ENCODE measurements at places on chromosomes 6 and 20. TPM values are rescaled to one million over a fixed set of nuclear protein-coding genes. Genes with fewer than 3 reads are reported as not detected.

- no peak for DNase-seq
These were observed 87.9 kb downstream of the CEP57L1 start for GRCh38 chr6:109183109-109183650.

The BPIFB1 gene
- not detected for total RNA-seq

GRCh38 chr6:35378261-35378660 is 35.9 kb downstream of the PPARD start:
- no peak for DNase-seq

DNA sequence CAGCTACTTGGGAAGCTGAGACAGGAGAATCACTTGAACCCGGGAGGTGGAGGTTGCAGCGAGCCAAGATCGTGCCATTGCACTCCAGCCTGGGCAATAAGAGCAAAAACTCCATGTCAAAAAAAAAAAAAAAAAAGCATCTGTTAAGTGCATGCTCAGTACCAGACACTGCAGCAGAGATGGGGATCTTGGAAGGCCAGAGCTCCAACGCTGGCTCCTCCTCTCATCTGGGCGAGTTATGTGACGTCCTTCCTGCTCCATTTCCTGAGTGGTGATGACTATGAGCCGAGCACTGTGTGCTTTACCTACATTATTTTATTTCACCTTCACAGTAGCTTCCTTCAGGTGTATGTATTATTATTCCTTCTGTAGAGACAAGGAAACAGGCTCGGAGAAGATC is 38.5 kb upstream of the CDH22 start:
- no peak for DNase-seq

The TAB2 gene
- total RNA-seq: 46.7 TPM

- DNase-seq: peak; percentile 77
These were observed 70.0 kb downstream of the SNX5 start for GRCh38 chr20:17898548-17898994.

GRCh38 chr6:47810885-47811284 is 29.1 kb downstream of the OPN5 start:
- no peak for DNase-seq

The TEAD3 gene
- total RNA-seq: 5.6 TPM

The PLA2G7 gene
- 0.59 TPM for total RNA-seq

The ARFGEF2 gene
- 30.3 TPM for total RNA-seq

DNA sequence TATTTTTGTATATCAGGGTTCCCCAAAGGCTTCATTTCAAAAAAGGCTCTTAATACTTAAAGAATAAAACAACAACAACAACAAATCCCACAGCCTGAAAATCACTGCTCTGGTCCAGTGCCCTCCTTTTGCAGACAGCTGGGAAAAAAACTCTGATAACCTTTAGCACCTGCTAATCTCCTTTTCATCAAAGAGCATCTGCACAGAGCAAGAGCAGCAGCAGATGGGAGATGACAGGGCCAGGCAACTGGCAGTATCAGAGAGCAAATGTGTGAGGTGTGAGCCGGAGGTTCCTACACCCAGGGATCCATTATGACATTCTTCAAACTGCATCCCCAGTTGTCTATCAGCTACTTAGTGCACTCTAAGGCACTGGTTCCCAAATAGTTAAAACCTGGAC is 25.7 kb downstream of the TTI1 start:
- no peak for DNase-seq

The OXT gene
- not detected for total RNA-seq

- no peak for DNase-seq
These were observed 104.9 kb upstream of the LGSN start for GRCh38 chr6:63424636-63425035.

The RGS17 gene
- 3.2 TPM for total RNA-seq

DNA sequence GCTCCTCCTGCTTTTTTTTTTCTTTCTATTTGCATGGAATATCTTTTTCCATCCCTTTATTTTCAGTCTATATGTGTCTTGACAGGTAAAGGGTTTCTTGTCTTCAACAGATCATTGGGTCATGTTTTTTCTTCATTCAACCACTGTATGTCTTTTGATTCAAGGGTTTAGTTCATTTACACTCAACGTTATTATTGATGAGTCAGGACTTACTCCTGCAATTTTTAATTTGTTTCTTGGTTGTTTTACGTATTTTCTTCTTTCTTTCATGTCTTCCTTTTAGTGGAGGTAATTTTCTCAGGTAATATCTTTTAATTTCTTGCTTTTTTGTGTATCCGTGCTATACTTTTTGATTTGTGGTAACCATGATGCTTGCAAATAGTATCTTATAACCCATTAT is 429.1 kb upstream of the HTR1E start:
- no peak for DNase-seq

DNA sequence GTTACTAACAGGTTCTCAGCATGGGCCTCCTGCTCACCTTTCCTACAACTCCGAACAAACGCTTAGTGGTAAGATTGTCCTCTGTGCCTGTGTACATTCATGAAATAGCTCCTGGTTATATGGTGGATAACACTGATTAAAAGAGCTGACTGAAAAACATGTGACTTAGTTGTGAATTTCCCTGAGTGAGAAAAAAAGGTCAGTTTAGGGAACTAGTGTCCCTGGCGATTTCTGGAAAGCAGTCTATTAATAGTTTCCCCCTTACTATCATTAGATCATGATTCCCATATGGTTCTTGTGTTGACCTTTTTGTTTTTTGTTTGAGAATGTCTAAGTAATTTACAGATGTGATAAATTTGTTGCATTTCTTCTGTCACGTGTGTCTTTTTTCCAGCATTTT is 15.6 kb downstream of the SNRPC start:
- no peak for DNase-seq

DNA sequence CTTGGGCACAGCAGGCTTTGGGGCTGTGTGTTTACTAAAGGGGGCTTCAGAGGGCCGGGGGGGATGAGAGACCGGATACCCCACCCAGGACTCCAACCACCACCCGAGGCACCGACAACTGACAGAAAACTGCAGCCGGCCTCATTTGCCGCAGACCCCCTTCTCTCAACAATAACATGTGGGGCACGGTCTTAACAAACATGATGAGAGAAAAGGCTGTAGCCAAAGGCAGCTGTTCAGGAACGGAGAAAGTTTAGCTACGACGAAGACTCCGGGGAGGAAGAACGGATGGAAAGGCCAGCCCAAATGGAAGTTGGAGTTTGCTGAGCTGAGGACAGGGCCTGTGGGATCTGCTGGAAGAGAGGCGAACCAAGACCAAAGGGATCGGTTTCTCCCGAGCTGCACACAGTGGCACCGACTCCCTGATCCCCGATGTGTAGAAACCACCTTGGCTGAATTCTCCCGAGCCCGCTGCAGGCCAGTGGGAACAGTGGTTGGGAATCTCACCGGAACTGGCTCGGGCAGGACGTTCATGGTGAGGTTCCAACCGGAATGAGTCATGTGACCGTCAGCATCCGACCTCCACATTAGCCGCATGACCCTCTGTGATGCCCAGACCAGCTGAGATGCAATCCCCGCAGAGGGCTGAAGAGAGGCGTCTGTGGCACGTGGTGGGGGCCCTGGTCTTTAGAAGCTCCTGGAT is 359.3 kb downstream of the TAF4 start:
- DNase-seq: no peak

- DNase-seq: no peak
These were observed 24.7 kb upstream of the GFOD1 start for GRCh38 chr6:13511913-13512717.

The SERINC3 gene
- total RNA-seq: 84.7 TPM

The ABHD16B gene
- not detected for total RNA-seq

GRCh38 chr6:111722179-111722731 is 116.6 kb upstream of the TRAF3IP2 start:
- DNase-seq: peak; percentile 10

The OVOL2 gene
- total RNA-seq: not detected

The PAX1 gene
- not detected for total RNA-seq

- DNase-seq: no peak
These were observed 41.0 kb upstream of the NFATC2 start for GRCh38 chr20:51583499-51583898.

DNA sequence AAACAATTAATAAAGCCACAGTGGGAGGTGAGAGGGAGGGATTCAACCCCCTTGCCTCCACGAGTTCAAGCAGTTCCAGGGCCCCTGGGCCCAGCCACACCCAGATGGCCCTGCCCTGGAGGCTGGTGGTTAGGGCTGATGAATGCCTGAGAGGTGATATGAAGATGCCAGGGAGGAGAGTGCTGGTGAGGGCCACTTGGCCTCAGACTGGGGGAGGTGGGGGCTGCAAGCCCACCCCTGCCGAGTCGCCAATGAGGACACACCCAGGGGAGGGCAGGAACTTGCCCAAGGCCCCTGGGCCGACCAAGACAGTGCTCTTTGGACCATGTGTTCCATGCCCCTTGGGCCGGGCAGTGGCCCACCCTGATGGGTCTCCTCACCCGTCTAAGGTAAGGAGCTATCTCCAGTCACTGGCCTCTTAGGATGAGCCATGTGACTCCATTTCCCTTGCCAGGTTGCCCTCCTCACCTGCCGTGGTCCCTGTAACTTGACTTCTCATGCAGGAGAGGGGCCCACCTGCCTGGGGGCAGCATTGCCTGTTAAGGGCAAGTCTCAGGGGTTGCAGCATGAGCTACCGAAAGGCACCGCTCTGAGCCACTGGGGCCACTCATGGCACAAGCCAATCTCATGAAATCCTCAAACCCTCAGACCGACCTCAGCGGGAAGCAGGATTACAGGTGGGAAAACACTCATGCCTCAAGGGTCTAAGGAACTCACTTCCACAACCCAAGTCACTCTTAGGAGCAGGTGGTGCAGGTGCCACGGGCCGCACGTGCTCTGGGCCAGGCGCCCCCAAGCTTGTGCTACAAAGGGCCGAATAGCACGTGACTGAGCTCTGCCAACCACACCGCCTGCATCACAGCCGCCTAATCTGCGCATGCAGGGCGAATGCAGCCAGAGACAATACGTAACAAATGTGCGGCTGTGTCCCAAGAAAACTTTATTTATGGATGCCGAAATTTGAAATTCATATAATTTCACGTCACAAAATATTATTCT is 147.4 kb upstream of the MLN start:
- no peak for DNase-seq

DNA sequence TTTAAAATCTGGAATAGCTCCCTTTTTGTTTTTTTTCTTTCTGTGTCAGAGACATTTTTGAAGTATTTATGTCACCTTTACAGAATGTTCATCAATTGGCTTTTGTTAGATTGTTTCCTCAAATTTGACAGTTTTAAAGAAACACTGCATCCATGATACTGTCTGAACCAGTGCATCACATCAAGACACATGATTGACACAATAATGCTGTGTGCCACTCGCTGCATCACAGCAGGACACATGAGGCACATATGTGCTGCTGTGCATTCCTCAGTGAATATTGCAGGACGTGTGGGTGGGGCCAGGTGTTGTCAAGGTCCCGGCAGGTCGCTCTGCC is 37.4 kb downstream of the ERMARD start:
- no peak for DNase-seq

DNA sequence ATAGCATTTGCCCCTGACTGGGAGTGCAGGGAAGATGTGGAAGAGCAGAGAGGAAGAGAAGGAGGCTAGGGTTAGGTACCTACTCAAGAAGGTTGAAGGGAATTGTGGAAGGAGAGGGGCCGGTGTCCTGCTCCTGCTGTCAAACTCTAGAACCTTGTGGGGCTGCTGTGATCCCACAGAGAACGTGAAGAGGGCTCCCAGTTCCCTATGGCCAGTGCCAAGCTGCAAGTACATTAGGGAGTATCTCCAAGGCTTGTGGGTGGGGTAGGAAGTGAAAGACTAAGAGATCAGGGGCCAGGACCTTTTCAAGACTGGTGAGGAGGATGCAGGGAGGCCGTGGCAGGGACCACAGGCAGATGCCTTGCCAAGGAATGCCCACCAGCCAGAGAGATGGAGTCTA is 263.4 kb downstream of the CDH26 start:
- no peak for DNase-seq

DNA sequence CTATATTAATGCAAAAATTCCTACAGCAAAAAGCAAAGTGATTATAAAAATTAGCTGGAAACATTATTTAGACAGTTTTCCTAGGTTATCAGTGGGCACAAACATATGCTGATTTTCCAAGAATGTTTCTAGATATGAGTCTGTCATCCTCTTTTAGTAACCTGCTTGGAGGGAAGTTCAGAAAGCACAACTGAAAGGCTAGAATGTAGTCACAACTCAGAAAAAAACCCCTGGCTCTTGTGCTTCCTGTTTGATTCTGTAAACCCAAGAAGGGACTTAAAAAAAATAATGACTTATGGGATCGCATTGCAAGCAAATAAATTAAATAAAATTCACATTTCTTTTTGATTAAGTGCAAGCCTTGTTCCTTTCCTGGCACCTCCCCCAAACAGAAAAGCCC is 708.4 kb upstream of the EPHA7 start:
- no peak for DNase-seq

DNA sequence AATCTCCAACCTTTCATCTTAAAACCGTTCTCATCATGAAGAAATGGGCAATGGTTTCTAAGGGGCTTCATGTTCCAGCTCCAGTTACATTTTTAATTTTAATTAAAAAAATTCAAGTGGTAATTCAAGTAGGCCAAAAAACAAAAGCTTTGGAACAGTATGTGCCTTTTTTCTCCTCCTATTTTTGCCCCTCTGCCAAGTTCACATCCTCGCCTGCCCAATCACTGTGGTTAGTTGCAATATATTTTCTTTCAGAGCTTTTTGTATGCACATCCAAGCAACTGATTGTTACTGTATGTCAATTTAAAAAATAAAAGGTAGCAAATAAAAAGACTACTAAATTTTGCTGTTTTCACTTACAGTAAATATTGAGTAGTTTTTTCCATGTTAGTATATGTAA is 99.8 kb upstream of the B3GAT2 start:
- no peak for DNase-seq

The DEFB112 gene
- not detected for total RNA-seq

DNA sequence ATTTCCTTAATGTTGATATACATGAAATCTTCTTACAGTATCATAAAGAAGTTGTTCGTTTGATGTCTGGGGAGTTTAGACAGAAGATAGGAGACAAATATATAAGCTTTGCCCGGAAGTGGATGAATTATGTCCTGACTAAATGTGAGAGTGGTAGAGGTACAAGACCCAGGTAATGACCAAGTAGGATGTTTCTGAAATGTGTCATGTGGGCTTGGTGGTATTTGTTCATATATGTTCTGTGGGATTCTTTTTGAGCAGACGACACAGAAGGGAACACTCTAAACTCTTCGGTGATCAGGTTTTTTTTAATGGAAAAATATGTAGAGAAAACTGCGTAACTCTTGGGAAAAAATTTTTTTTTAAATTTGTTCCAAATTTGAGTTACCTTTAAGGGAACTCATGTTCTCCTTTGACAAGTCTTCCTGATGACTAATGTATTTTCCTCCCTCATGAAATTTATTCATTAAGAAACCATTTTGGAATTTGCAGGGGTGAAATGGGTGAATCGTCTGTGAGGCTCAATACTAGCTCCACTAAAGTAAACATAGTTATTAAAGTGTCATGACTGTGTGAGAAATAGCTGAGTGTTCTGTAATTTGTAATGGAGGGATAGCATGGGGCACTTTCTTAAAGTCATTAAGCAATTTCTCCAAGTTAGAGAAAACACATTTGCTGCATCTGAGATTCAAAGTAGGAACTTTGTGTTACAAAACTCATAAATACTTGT is 100.6 kb downstream of the MAP3K4 start:
- no peak for DNase-seq

DNA sequence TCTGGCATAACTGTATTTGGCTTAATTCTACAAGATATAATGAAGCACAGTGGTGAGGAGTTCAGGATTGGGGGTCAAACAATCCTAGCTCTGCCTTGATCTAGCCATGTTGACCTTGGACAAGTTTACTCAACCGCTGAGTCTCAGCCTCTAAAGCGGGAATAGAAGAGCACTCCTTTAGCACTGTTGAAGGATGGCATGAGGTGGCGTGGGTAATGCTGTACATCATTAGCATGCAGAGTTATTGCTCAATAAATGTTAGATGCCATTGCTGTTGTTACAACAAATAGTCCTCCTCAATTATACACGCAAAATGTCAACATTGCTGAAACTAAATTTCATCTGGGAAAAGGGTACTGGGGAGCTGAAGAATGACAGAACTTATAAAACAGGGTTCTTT is 78.6 kb downstream of the KIF13A start:
- DNase-seq: no peak
